Stimulated activated CD4-positive, alpha-beta T cell treated with anti-CD3 and anti-CD28 coated beads, Interleukin-4, amount 100 ng/mL, for 4 hours (primary cell): ENCODE measurements at places on chromosomes 4 and X.

DNA sequence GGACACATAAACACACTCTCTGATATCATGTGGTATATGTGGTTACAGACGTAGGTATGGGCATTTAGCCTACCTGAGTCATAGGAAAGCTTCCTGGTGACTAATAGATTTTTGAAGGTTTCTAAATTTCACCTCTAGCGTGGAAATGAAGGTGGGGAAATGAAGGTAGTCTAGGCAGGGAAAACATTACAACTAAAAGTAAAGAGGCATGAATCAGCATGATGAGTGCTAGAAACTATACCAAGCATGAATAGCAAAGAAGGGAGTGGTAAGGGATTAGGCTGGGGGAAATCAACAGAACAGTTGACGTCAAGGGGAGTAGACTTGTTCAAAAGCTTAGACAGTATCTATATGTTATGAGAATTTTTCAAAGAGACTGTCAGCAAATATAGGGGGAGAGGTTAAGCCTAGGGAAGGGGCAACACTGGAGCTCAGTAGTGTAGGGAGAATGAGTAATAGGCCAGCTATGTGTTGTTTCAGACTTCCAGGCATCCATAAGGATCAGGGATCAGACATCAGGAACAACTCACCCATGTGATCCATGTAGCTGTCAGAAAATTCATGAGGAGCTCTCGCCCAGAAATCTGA, 279.3 kb upstream of the DIPK2B start:
- no peak for DNase-seq

- no peak for DNase-seq
Measured at GRCh38 chr4:183522821-183523220, 18.0 kb downstream of the ING2 start.

DNA sequence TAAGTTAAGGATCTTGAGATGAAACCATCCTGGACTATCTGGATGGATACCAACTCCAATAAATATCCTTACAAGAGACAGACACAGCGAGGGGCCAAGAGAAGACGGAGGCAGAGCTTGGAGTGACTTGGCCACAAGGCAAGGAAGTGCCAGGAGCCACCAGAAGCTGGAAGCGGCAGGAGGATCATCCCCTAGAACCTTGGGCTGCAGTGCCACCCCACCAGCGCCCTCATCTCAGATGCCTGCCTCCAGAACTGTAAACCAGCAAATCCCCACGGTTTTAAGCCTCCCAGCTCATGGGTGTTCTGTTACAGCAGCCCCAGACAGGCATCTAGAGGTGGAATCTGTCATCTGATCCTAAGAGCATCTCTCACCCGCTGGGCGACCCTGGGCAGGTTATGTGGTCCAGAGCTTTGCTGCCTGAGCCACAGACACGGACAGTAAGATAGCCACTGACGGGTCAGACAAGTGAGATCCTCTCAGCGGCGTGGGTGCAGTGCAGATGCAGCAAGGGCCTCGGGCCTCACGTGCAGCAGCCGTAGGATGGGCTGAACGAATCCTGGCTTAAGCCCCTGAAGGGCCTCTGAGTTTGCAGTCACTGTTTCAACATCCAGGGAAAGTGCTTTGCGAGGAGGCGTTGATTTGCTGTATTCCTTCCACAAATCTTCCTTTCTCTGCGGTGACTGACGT, 25.1 kb upstream of the MXD4 start:
- DNase-seq = no peak

DNA sequence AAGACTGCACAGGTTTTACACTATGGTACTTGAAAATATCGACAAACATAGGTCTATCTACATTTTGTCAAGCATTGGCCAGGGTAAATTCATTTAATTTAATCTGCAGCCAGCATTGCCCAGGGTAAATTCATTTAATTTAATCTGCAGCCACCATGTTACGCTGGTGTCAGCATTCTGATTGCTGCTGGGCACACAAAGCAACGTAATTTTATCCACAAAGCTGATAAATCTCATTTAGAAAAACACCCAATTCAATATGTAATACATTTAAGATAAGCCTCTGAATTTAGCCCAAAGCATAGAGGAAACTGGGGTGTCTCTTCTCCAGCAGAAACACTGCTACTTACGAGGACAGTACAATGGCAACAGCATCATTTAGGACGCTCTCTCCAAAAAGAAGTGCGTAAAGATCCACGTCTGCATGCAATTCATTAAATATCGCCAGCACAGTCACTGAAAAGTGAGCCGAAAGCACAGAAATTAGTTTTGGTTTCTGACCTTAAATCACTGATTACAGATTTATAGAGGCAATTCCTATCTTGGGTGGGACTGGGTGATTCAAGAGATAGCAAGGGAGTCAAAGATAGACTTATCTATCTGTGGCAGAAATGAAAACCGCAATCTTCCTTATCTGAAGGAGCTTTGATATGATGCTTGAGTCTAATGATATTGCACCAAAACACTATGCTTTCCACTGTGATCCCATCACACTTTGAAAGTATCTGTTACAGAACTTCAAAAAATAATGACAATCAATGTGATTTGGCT, 88.8 kb downstream of the CHST7 start:
- DNase-seq = no peak

- no peak for DNase-seq
Measured at GRCh38 chr4:23279377-23279986, 586.7 kb downstream of the GBA3 start.

- DNase-seq = no peak
Measured at GRCh38 chr4:21780148-21780547, 168.4 kb downstream of the KCNIP4 start.

- no peak for DNase-seq
Measured at GRCh38 chr4:3853388-3854035, 87.3 kb downstream of the ADRA2C start.

DNA sequence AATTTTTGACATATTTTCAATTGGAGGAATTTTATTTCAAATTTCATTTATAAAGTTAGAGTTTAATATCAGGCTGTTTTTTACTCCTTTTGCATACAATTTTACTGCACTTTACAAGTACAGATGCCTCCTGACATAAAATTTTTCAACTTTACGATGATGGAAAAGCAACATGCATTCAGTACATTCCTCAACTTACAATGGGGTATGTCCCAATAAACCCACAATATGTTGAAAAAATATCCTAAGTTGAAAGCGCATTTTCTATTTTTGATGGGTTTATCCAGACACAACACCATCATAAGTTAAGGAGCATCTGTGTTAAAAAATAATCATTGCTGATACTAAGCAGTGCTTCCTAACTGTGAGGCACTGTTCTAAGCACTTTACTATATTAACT, 4.3 kb downstream of the KLHL5 start:
- DNase-seq = no peak

DNA sequence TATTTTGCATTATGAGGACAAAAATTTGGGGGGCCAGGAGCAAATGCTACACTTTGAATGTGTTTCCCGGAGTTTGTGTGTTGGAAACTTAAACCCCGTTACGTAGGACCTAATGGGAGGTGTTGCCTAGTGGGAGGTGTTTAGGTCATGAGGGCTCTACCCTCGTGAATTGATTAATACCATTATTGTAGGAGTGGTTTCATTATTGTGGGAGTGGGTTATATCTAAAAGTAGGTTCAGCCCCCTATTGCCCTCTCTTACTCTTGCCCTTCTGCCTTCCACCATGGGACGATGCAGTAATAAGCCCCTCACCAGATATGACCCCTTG, 15.5 kb downstream of the UBA6 start:
- no peak for DNase-seq

GRCh38 chr4:108315694-108316093, 147.0 kb upstream of the LEF1 start:
- no peak for DNase-seq

DNA sequence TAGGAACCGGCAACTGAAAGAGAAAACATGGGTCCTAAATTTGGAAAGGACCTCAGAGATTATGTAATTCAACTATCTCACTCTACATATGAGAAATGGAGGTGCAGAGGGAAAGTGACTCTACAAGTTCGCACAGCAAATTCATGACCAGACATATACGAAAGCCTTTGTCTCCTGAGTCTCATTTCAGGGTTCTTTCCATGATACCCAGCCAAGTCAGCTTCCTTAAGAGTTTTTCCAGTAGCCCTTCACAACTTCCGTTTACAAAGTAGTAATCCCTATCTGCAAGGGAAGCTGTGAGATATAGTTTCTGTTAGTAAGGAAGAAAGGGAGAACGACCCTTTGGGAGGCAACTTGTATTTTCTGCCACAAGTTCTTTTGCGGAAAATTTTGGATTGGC, 110.6 kb downstream of the TEX13A start:
- no peak for DNase-seq

GRCh38 chr4:150986085-150986484, 29.0 kb downstream of the LRBA start:
- peak; percentile 4 for DNase-seq

GRCh38 chr4:108255203-108255747, 86.5 kb upstream of the LEF1 start:
- no peak for DNase-seq

DNA sequence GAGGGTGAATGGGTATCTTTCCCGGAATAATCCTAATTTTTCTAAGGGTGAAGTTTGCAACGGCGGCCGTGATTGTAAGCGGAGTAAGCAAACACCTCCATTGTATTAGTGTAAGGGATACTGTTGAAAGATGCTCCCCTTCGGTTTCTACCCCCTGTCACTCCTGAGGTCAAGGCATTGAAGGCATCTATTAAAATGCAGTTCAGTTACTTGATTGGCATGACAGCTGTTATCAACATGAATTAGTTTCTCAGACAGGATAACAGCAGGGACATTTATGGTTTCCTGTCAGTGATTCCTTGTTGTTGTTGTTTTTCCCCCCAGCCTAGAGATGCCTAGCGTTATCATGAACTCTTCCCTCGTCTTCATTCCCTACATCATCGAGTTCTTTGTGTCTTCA, 552 bp downstream of the SLC25A14 start:
- DNase-seq = no peak

GRCh38 chrX:108312011-108312410, 126.2 kb downstream of the COL4A6 start:
- no peak for DNase-seq

DNA sequence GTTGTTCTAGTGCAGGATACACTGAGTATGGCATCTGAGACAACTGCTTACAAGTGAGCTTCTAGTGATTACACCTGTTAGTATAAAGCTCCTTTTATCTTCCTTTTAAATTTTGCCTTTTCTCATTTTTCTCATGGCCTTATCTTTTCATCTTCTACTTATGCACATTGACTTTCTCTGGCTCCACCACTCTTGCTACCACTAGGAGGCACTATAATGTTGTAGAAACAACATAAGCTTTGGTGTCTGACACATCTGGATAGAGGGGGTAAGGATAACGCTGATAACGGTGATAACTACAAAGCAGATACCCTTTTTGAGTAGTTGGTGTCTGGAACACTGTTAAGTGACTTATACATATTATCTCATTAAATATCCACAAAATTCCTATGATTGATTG, 187.4 kb upstream of the TEX13C start:
- no peak for DNase-seq

GRCh38 chr4:4329496-4329895, 39.4 kb downstream of the ZBTB49 start:
- DNase-seq = no peak

GRCh38 chrX:16316331-16316730, 149.1 kb downstream of the MAGEB17 start:
- DNase-seq = no peak

DNA sequence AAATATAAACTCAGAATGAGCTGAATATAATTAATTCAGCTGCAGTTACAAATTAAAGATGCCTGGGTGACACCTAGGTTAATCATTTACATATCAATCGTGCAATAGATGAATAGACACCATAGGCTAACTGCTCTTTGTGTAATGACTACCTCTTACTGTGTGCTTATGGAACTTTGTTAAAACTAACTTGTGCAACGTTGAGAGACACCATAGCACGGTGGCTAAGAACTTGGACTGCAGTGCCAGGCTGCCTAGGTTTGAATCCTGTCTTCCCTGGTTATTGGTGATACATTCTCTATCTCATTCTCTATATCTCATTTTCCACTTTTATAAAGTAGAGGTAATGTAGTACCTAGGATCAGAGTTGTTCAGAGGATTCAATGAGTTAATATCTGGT, 46.9 kb downstream of the SMAD1 start:
- no peak for DNase-seq

DNA sequence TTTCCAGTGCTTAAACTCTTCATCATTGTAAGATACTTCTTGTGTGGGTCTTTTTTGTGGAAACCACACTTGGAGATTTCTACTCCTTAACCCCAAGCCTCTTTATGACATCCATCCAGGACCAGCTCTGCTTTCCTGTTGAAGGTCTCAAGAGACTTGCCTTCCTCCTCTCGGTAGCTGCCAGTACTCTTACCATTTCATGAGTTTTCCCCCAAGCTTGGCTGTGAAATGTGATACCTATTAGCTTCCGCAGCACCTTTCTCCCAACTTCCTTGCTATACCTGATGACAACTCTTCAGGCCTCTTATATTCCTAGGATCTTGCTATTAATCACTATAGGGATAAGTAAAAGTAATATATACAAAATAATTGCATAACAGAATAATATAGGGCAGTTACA, 1.9 kb upstream of the DCK start:
- DNase-seq = no peak

DNA sequence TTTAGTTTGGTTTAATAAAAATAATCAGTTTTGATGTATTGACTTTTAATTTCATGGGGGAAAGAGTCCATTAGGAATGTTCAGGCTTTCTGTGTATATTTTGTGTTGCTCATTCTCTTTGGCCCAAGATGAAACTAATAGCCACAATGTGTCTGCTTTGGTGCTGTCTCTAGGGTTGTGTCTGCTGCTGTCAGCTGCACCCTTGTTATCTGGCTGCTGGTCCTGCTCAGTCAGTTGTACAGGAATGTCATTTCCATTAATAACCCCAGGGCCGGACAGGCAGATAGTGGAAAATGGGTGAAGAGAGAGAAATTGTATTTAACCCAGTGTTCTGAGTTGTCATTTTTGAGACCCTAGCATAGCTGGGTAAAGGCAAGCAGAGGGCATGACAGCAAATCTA, 115.1 kb downstream of the PHEX start:
- no peak for DNase-seq

DNA sequence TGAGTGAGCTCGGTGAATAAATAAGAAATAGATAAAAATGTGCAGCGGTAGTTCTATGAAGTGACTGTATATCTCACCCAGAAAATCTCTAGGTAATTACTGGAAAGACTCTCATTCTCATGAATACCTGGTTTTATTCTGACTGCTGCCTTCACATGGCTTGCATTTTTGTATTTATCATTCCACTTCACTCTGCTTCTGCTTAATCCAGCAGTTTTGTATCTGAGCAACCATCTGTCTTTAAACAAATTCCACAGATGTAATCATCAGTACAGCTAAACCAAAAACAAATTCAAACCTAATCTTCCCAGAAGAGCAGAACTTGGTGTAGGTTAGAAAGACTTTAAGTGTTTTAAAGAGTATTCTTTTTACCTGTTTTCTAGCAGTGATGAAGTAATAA, 11.2 kb upstream of the ALB start:
- no peak for DNase-seq

GRCh38 chr4:173707658-173708419, 177.8 kb upstream of the HAND2 start:
- no peak for DNase-seq

GRCh38 chrX:37816766-37817165, 30.6 kb downstream of the DYNLT3 start:
- no peak for DNase-seq

GRCh38 chrX:37834937-37835336, 12.4 kb downstream of the DYNLT3 start:
- no peak for DNase-seq

- DNase-seq = no peak
Measured at GRCh38 chr4:186297013-186297645, 31.1 kb downstream of the F11 start.
